ENCODE measurements at places on chromosomes 12 and 14.

- no peak for DNase-seq
Observed at GRCh38 chr14:71166180-71166837, 259.1 kb downstream of the PCNX1 start.

DNA sequence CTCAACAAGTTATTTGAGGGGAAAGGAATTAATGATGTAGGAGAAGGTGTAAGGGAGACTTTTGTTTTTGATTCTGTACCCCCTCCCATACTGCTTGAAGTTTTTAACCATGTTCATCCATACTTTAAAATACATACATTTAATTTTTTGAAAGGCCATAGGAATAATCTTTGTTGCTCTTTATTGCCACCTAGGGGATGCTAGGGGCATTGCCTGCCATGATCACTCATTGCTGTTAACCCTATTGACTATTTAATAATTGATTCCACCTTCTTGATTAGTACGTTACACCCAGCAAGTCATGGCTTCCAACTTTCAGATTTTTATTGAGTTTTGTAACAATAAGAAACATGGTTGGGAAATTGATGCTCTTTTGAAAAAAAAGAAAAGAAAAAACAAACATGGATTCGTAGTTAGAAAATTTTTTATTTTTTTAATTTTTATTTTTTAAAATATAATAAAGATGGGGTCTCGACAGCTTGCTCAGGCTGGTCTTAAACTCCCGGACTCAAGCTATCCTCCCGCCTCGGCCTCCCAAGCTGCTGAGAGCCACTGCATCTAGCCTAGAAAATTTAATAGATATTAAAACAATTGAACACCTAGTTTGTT lies 8.5 kb upstream of the PRKAB1 start:
- DNase-seq = no peak

GRCh38 chr14:104387022-104388010 lies 192.2 kb upstream of the C14orf180 start:
- DNase-seq = no peak

DNA sequence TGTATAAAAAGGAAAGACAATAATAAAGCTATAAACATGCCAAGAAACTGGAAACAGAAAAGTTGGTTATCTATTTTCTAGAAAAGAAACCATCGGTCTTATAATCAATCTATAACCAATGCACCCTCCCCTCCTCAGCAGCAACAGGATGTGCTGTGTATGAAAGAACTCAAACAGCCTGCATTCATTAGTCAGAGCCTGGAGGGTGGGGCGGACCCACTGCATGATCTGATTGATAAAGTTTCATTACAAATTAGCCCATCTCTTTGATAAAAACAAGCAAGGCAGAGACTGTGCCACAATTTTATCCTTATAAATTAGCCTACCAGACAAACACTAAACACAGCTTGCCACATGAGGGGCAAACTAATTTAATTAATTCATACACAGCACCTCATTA lies 448.1 kb downstream of the BCAT1 start:
- DNase-seq = no peak

- DNase-seq = no peak
Observed at GRCh38 chr12:79710707-79711483, 20.1 kb upstream of the PAWR start.

DNA sequence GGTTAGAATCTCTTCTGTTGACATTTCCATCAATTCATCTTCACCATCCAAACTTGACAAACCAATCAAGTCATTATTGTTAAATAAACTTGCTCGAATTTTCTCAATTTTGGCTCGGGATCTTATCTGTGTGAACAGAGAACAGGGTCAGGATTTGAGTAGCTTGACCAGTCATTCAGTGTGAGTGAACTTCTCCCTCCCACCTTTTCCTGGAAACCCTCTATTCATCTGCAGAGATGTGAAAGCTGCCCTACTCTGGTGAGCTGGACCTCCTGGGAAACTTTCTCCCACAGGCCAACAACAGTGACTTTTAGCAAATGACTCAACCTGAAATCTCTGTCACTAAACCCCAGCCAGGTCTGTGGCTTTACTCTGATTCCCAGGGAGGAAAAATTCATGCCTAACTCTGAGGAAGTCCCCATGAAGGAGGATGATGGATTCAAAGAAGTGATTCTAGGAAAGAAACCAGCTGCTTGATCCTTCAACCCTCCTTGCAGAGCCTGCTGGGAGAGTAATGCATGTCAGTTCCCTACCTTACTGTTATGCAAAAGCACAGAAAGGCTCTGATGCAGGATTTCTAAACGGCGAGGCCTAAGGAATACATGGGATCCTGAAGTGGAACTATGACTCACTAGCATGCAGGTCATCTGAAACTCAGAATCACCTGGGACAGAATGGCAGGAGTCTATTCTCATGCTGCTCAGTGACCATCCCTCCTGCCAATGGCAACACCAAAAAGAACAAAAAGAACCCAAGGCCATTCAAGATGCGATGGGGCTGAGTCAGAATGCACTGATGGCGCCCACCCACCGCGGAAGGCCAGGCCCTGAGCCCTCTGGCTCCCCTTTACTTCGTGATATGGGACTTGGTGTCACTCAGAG lies 58.0 kb downstream of the TRAFD1 start:
- DNase-seq = no peak

- DNase-seq = no peak
Observed at GRCh38 chr12:11630046-11630706, 19.3 kb upstream of the ETV6 start.

Measured in mucosa of descending colon (tissue), 3 donors.